Renal cortex interstitium (tissue), 15 donors: ENCODE measurements at places on chromosomes 1 and 21. TPM values are rescaled to one million over a fixed set of nuclear protein-coding genes. Genes with fewer than 3 reads are reported as not detected.

GRCh38 chr1:51643362-51643761, 26.5 kb downstream of the OSBPL9 start:
- DNase-seq, result no peak

OR6N2 gene
- not detected for polyA plus RNA-seq

- DNase-seq, result no peak
Observed at GRCh38 chr1:96515925-96516324, 205.7 kb upstream of the PTBP2 start.

DNA sequence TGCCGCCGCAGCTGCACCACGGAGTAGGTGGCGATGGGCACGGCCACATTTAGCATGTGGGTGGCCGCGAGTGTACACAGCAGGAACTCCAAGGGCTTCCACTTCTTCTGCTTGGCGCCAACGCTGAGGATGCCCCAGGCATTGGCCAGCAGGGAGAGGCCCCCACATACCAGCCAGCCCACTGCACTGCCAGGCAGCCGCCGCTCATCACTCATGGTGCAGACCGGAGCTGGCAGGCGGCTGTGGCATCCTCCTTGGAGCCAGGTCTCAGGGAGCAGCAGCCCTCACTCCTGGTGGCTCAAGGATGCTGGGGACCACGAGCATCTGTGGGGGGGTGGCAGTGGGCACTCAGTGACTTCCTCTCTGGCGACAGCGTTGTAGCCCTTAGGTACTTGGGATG, 6.2 kb downstream of the GPR153 start:
- DNase-seq, result no peak

GRCh38 chr1:1073743-1074587, at the start of gene RNF223:
Gene RNF223, minus strand, starts transcription at chr1:1074306. Its CDS starts 1,740 bp downstream, at chr1:1072566.
- no peak for DNase-seq

FALEC gene
- 0.37 TPM for polyA plus RNA-seq
